ENCODE measurements at places on chromosomes 4 and X.

DNA sequence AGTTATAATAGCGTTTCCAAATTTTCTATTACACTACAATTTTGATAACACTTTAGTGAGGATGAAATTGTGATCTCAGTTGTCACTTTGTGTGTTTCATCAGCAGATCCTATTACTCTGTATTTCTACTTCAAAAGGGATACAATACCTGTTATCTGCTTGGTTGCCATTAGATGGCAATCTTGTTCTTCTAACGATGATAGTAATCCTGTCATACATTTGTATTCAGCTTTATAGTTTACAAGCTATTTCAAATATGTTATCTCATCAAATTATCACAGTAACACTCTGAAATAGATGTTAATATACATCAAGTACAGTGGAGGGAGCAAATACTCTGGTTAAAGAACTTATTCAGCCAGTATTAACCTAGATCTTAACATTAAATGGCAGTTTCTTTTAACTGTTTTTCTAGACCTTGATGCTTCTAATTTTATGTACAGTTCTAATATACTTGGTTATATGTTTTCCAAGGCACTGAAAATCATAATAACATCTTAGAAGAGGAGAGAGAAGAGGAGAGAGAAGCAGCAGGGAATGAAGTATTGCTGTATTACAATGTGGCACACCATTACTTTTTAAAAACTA, 292.0 kb downstream of the CCSER1 start:
- DNase-seq = no peak

- DNase-seq = no peak
Observed at GRCh38 chr4:55721651-55722050, 85.6 kb upstream of the NMU start.

- DNase-seq = no peak
Observed at GRCh38 chrX:14946606-14947155, 73.5 kb downstream of the MOSPD2 start.

DNA sequence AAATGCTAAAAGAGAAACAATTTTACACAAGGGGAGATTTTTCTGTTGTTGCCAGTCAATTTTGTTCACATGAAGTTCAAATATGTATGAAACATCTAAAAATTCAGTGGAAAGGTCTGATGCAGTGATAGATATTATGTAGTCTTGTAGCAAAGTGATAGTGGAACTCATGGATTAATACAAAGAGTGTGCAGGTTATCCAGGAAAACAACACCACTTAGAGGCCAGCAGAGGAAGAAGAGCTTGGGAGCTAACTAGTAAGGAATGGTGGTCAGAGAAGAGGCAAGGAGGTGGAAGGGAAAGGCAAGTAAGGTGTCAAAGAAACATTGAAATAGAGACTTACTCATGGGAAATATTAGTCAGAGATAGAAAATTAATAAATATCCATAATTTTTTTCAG, 395.6 kb downstream of the MAPK10 start:
- DNase-seq = no peak

GRCh38 chr4:121950212-121950679, 1.6 kb downstream of the TRPC3 start:
- peak; percentile 32 for DNase-seq

DNA sequence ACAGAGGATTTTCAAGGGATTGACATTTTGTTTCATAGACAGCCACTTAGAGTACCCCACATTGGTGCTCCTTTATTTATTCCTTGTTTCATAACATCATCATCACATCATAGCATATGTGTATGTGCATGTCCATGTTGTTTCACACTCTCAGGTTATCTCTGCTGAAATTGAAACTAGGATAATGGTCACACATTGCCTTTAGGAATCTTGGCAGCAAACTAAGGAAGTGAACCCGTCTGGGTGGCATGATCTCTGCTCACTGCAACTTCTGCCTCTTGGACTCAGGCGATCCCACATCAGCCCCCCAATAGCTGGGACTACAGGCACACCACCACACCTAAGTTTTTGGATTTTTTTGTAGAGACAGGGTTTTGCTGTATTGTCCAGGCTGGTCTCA, 234.2 kb upstream of the ANKRD50 start:
- no peak for DNase-seq

- DNase-seq = no peak
Observed at GRCh38 chrX:13028871-13029636, 15.4 kb downstream of the FAM9C start.

DNA sequence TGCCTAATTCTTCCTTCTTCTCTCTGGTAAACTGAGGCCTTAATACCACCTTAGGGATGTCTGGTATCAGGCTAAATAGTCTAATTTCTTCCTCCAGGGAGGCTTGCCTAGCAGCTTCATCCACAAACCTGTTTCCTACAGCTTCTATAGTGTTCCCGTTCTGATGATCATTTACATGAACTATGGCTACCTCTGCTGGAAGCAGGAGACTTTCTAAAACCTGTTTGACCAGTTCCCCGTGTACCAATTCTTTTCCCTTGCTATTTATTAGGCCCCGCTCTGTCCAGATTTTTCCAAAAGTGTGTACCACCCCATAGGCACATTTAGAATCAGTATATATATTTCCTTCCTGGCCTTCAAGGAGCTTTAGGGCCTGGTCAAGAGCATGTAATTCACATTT, 5.8 kb upstream of the USP38 start:
- DNase-seq = no peak

DNA sequence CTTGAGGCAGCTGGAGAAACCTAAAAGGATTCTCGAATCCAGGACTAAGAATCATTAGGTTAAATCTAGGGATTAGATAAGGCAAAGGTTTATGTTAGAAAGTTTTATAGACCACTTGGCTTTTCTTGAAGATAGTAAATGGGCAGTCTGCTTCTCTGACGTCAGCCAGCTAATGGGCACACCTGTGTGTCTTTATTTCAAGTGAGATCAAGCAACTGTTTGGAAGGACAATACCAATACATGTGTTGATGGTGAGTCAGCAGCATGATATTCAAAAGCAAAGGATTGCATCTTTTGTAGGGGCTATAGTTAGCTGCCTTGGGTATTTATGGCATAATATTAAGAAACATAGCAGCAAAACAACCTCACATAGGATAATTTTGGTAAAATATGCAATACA, 46.5 kb upstream of the GRPR start:
- DNase-seq = no peak

DNA sequence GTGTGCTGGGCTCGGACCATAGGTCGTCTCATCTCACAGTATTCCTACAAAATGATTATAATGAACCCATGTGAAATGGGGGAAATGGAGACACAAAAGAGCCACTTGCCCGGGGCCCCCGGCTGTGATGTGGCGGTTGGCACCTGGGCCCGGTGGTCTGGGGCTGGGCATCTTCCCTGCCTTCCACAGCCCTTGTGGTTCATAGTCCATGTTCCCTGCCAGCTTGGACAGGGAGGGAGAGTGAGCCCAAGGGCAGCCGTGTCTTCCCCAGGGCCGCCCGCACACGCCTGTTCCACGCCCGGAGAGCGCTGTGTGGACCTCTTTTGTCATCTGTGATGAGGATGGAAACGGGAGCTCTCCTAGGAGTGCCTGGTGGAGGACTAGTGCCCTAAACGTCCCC, 5.2 kb downstream of the CPZ start:
- no peak for DNase-seq

GRCh38 chrX:150848914-150849365, 49.5 kb downstream of the CD99L2 start:
- DNase-seq = peak; percentile 81

DNA sequence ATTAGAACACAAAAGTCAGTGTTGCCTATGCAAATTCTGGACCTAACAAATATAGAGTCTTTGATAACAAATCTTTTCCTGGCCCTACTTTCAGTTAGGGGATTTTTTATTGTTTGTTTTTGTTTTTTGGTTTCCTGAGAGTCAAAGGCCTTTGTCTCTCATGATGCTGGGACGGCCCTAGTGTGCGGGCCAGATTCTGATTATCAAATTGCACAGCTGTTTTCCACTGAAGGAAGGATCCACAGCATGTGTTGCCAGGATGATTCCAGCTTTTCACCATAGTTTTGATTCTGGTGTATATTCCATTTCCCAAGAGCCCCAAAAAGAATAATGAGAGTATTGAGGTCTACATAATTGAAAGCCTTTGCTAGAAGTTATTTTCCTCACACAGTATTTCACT, 248.2 kb downstream of the CAMK2D start:
- no peak for DNase-seq

GRCh38 chr4:144709159-144709558, 63.2 kb downstream of the HHIP start:
- DNase-seq = no peak

DNA sequence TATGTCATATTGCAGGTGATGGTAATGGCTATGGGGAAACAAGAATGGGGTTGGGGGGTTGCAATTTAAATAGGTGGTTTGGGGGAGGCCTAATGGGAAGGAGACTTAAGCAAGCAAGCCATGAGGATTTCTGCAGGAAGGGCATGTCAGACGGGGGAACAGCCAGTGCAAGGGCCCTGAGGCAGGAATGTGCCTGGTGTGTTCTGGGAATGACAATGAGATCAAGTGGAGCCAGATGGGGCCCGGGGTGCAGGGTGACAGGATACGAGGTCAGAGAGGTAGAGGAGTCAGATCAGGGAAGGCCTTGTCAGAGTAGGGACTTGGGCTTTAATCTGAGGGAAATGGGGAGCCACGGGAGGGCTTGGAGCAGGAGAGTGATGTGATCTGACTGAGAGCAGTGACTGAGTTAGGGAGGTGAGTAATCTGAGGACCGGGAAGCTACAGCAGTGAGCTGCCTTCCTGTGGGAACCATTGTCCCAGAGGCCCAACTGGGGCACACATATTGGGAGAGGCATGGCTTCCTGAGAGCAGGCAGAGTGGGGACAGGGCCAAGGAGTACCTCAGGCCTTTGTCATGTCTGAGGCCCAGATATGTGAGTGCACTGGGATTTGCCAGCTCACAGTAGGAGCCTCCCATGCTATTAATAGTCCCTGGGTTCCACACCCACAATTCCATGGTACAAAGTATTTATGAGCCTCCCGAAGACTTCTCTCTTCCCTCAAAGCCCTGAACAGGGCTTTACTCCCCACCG, 139.8 kb downstream of the BCOR start:
- no peak for DNase-seq

DNA sequence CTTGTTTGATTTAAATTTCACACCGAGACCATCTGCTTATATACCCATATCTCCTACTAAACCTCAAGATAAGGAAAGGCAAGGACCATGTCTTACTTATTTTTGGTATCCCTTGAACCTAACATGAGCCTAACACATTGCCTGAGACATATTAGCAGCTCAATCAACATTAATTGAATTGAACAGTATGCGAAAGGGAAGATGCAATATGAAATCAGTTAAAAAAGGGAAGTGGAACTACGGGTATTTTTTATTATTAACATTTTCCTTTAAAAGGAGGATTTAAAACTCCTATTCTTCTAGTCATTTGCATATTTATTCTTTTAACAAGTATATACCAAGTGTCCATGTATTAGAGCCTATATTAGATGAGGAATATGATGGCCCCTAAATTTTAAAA, 197.0 kb downstream of the CAMK2D start:
- DNase-seq = no peak

DNA sequence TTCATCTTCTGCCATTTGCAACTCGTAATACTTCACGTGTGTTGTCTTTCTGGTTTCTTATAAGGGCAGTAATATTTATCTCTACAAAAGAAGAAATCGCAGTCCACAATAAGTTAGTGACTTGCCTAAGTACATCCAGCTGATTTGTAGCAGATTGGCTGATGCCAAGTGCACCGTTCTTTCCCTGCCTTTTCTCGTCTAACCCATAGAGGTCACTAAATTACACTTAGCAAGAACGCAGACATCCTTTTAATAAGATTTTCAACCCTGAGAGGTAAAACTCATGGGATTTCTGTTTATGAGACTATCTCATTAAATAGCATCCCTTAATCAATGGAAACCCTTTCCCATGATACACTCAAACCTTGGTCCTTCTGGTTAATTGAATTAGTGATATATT, 408.6 kb upstream of the ACTRT1 start:
- no peak for DNase-seq

GRCh38 chr4:8133897-8134563, 24.6 kb downstream of the ABLIM2 start:
- DNase-seq = no peak

DNA sequence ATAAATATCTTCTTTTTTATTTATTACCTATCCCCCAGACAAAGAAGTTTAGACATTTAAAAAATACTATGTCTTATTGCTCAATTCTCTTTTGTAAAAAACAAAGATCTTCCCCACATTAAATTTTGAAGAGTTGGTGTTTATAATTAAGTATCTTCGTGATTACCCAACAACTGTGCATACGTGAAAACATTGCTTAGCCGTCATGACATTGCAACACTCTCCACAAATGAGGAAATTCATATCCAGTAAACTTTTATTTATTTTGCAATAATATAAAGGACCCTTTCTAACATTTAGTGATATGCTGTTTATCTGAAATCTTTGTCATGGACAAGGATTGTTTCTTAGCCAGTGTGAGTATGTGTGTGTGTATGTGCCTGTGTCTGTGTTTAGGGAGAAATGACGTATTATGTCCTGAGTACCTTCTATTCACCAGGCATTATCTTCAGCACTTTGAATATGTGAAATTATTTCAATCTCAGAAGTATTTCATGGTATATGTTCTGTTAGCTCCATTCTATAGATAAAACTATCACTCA, 26.1 kb upstream of the EREG start:
- DNase-seq = no peak

GRCh38 chr4:177125656-177126055, 184.0 kb upstream of the NEIL3 start:
- DNase-seq = no peak

DNA sequence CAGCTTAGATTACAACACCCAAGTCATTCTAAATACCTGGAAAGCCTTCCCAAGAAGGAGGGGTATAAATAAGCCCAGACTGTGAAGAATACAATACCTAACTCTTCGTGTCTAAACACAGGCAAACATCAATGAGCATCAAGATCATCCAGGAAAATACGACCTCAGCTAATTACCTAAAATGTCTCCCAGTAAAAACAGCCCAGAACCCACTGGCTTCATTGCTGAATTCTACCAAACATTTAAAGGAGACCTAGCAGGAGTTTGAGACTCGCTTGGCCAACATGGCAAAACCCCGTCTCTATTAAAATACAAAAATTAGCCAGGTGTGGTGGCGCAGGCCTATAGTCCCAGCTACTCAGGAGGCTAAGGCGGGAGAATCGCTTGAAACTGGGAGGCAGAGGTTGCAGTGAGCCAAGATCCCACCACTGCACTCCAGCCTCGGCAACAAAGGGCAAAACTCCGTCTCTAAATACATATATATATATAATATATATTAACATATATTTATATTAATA, 19.1 kb upstream of the HSFX4 start:
- no peak for DNase-seq

DNA sequence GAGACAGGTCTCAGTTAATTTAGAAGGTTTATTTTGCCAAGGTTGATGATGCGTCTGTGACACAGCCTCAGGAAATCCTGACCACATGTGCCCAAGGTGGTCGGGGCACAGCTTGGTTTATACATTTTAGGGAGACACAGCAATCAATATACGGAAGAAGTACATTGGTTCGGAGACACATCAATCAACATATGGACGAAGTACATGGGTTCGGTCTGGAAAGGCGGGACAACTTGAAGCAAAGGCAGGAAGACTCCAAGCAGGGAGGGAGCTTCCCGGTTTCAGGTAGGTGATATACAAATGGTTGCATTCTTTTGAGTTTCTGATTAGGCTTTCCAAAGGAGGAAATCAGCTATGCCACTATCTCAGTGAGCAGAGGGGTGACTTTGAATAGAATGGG, 225.2 kb upstream of the ZFP42 start:
- DNase-seq = no peak

Data from NCI-H1092 (cell line).